ENCODE measurements at places on chromosomes 12 and 14. TPM values are rescaled to one million over a fixed set of nuclear protein-coding genes. Genes with fewer than 3 reads are reported as not detected.

GRCh38 chr12:111758120-111758561 lies 8.6 kb upstream of the ALDH2 start:
- H3K27me3 ChIP-seq: no peaks in the 10 kb centered on the region
- H3K4me3 ChIP-seq: no peak overlapping the region
- H3K36me3 ChIP-seq: peaks cover 9% of the 10 kb centered on the region

DNA sequence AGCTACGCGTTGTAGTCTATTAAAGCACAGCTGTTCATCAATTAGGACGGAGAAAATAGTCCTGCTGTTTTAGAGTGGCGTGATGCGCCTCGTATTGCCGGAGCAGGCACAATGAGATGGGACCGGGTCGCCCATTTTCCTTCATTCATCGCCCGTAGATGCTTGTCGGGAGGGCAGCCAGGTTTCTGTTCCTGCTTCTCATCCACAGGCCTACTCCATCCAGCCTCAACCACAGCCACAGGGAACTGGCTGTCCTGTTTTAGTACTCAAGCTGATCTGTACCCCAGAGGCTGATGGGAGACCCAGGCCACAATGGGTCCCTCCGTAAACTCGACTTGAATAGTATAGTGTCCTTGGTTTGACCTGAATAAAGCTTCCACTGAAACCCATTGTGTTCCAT lies 264.0 kb downstream of the VRK1 start:
- no peaks in the 10 kb centered on the region for H3K4me1 ChIP-seq
- H3K36me3 ChIP-seq: no peaks in the 10 kb centered on the region
- no peak overlapping the region for H3K27ac ChIP-seq

DNA sequence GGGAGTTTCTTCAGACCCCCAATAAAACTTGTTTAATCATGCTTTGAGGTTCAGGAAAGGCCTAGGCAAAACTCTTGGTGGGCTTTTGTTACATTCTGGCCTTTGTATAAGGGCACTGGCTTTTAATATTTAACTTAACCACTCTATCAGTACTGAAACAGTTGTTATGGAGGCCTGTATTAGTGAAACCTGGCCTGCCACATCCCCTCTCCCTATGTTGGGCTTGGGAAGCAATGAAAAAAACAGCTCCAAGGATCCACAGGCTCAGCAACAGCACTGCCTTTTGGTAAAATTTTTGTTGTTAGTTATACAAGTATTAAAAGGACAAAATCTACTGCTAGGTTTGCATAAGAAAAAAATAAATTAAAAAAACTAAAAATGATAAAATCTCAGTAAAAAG lies 10.7 kb downstream of the SOAT2 start:
- H3K4me3 ChIP-seq: no peak overlapping the region
- H3K27ac ChIP-seq: no peak overlapping the region
- no peaks in the 10 kb centered on the region for H3K27me3 ChIP-seq
- no peaks in the 10 kb centered on the region for H3K36me3 ChIP-seq
- no peak for DNase-seq
- no peaks in the 10 kb centered on the region for H3K4me1 ChIP-seq

DNA sequence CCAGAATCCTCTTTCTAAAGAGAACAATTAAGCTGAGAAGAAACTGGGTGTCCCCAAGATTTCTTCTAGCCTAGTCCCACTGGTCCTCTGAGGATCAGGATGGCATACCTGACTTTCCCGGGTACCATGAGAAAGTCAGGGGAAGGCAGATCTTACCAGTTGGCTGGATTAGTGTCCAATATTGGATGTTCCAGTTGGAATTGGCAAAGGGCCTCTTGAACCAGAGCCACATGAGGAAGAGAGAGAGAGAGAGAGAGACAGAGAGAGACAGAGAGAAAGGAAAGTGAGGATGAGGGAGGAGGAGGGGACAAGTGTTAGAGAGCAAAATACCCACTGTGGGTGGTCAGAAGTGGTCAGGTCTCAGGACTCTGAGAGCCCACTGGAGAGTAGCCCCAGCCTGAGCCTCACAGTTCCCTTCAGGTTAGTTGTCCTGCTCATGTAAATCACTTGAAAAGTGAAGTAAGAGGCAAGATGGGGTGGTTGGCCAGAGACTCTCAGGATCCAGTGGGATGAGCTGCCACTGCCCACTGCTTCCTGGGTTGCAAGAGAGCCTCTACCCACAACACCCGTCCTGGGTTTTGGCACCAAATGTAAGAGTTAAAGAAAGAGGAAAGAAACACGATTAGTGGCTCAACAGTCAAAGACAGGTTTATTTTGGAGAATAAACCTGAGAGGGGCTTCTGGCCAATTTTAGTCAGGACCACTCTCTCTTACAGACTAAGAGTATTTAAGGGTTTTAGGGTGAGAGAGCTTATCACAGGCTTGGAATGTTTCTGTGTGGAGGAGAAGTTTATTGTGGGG lies 28.4 kb upstream of the A2M start:
- no peak for DNase-seq
- H3K4me1 ChIP-seq: no peaks in the 10 kb centered on the region
- H3K36me3 ChIP-seq: no peaks in the 10 kb centered on the region
- no peak overlapping the region for H3K27ac ChIP-seq
- H3K27me3 ChIP-seq: no peaks in the 10 kb centered on the region

Gene DHRS7
- 126 TPM for total RNA-seq

DNA sequence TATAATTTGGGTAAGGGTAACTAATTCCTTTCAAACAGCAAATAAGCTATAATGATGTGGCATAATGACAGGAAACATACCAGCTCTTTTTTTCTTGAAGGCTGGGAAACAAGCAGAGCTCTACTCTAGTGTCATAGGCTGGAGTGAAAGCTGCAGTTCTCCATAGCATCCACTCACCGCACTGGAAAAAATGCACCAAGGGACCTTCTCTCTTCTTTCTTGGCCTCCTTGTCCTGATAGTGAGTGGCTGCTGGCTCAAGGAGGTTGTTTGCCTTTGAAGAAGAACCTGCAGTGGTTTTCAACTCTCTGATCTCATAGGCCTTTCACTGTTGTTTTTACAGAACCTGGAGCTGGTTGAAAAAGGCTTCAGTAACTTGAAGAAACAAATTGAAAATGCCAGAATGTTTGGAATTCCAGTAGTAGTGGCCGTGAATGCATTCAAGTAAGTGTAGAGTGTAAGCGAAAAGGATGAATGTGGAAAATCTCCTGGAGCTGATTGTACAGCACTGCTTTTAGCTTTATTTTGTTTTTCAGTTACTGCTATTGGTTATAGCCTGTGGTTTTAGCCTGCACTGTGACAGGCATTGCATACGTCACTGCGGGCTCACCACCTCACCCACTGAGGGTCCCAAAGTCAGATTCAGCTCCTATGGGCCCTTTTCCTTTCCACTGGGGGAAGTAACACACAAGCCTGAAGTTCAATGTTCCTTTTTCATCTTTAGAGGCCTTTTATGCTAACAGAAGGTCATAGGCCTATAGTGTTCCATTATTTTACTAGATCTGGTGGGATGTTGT lies 17.2 kb upstream of the AKAP5 start:
- peak; percentile 61 for DNase-seq
- H3K27ac ChIP-seq: peak overlapping the region; percentile 93
- no peaks in the 10 kb centered on the region for H3K27me3 ChIP-seq
- H3K4me3 ChIP-seq: no peak overlapping the region

DNA sequence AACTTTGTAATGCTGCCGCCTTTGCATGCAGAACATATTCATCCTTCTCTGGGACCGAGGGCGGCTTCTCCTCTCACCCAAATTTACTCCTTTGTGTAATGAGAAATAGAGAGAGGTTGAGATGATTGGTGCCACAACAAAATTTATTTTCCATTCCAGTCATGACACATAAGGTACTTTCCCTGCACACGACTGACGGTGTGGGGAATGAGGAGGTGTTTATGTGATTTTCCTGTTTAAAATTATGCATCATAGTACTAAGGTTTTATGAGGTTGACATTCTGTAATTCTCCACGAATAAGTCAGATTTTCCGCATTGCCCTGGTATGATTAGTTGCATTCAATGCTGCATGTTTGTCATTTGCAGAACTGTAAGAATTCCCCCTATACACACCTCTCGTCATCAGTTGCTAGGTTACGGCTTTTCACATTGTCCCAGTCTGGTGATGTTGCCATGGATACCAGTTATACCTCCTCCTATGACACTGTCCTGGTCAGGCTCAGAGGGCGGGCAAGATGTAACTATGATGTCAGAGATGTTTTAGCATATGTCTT lies 23.1 kb downstream of the BICDL1 start:
- H3K27ac ChIP-seq: peak overlapping the region; percentile 79
- peak; percentile 19 for DNase-seq
- no peak overlapping the region for H3K4me3 ChIP-seq
- no peaks in the 10 kb centered on the region for H3K27me3 ChIP-seq
- H3K36me3 ChIP-seq: no peaks in the 10 kb centered on the region
- peaks cover 41% of the 10 kb centered on the region for H3K4me1 ChIP-seq

DNA sequence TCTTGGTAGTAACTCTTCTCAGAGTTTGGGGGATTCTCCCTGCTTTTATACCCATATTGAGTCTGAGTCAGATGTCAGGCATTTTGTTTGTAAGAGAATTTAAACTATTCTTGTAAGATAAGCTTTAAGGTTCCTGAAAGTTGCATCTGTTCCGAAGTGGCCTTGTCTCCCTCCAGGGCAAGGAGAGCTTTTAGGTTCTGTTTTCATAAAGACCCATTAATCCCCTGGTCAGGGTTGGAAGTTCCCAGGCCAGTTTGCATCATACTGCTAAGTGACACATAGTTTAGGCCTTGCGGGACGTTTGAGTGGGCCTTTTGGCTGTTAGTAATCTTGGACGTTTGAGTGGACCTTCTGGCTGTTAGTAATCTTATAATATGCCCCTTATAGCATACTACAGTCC lies 396.7 kb downstream of the NPAS3 start:
- DNase-seq: no peak
- no peaks in the 10 kb centered on the region for H3K36me3 ChIP-seq

Gene TSPAN19
- not detected for total RNA-seq

DNA sequence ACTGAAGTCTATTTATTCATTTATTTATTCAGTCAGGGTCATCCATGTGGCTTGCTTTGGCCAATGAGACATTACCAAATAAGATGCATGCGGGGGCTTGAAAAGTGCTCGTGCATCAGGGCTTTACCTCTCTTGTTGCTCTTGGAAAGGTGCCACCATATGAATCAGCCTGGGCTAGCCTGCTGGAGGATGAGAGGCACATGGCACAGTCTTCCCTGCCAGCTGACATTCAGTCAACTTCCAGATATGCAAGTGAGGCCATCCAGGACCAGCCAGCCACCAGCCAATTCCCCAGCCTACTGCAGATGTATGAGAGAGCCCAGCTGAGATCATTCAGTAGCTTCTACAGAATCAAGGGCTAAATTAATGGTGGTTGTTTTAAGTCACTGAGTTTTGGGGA lies 105.2 kb upstream of the RPH3A start:
- H3K36me3 ChIP-seq: no peaks in the 10 kb centered on the region
- no peak for DNase-seq
- no peak overlapping the region for H3K27ac ChIP-seq
- no peaks in the 10 kb centered on the region for H3K27me3 ChIP-seq

DNA sequence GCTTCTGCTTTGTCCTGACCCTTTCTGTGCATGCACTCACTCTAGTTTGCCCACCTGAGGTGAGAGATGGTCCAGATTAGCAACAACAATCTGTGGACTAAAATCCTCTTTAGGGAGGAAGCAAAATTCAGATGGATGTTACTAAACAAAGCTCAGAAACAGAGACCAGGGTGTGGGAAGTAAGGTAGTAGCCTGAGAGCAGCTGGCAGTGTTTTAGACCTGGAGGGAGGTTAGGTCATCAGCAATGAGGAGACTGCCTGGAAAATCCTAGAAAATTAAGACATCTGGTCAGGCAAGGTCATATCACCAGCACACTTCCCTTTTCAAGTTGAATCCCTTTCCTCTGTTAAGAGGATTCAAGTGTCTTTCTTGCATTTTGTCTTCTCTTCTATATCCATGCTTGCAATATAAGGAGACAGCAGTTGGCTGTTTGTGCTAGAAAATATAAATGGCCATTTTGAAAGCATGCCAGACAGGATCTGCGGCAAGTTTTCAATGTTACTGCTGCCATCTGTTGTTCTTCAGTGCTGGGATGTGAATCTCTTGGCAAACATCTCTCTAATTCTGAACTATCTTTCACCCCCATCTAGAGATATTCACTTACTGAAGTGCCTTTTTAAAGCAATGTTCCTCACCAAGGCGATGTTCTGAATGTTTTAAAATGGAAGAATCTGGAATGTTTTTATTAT lies 266.4 kb downstream of the NAV3 start:
- no peaks in the 10 kb centered on the region for H3K36me3 ChIP-seq
- no peaks in the 10 kb centered on the region for H3K4me1 ChIP-seq
- no peak overlapping the region for H3K4me3 ChIP-seq
- no peak for DNase-seq
- H3K27me3 ChIP-seq: no peaks in the 10 kb centered on the region

GRCh38 chr12:48686615-48687334 lies 4.7 kb upstream of the KANSL2 start:
- H3K4me3 ChIP-seq: no peak overlapping the region
- H3K4me1 ChIP-seq: peaks cover 4% of the 10 kb centered on the region
- H3K36me3 ChIP-seq: peaks cover 29% of the 10 kb centered on the region
- DNase-seq: no peak

Gene NRXN3
- total RNA-seq: not detected

- no peak overlapping the region for H3K4me3 ChIP-seq
- DNase-seq: no peak
- H3K27ac ChIP-seq: no peak overlapping the region
- no peaks in the 10 kb centered on the region for H3K27me3 ChIP-seq
- no peaks in the 10 kb centered on the region for H3K36me3 ChIP-seq
- no peaks in the 10 kb centered on the region for H3K4me1 ChIP-seq
Observed at GRCh38 chr12:67245571-67245970, 23.6 kb upstream of the CAND1 start.

GRCh38 chr14:93347850-93348249 lies 868 bp downstream of the COX8C start:
- H3K27ac ChIP-seq: no peak overlapping the region
- no peaks in the 10 kb centered on the region for H3K36me3 ChIP-seq
- H3K27me3 ChIP-seq: no peaks in the 10 kb centered on the region
- no peak overlapping the region for H3K4me3 ChIP-seq
- no peak for DNase-seq

GRCh38 chr14:35020713-35021112 lies 25.4 kb upstream of the FAM177A1 start:
- no peak overlapping the region for H3K27ac ChIP-seq
- H3K27me3 ChIP-seq: no peaks in the 10 kb centered on the region
- no peaks in the 10 kb centered on the region for H3K4me1 ChIP-seq
- no peak overlapping the region for H3K4me3 ChIP-seq
- H3K36me3 ChIP-seq: peaks cover 78% of the 10 kb centered on the region

DNA sequence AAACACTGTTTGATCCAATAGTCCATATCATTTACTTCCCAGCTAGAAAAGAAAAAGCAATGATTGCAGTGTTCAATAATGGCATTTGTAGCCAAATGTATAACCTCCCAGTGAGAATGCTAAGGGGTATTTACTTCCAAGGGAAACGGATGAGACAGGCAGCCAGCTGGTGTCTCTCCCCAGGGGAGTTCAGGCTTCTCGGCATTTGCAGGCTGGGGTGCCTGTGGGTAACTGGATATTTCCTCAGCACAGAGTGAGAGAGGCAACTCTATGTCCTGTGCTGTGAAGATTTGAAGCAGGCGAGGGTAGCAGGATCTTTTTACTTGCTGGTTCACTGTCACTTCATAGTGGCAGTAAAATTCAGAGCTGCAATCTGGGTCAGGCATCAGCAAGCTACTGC lies 1455.6 kb upstream of the TMEM132C start:
- H3K36me3 ChIP-seq: no peaks in the 10 kb centered on the region
- H3K4me3 ChIP-seq: no peak overlapping the region
- H3K27ac ChIP-seq: no peak overlapping the region
- H3K27me3 ChIP-seq: no peaks in the 10 kb centered on the region

GRCh38 chr12:132634411-132634990 lies 15.9 kb downstream of the P2RX2 start:
- peaks cover 29% of the 10 kb centered on the region for H3K36me3 ChIP-seq
- no peak overlapping the region for H3K27ac ChIP-seq
- DNase-seq: no peak
- no peaks in the 10 kb centered on the region for H3K27me3 ChIP-seq

All from natural killer cell (primary cell).